ENCODE measurements at places on chromosomes 2 and 18.
A peak's percentile ranks its signal among the peaks of the same experiment; 100 is the strongest.

- DNase-seq = no peak
Observed at GRCh38 chr2:217023611-217024010, 163.7 kb upstream of the TNP1 start.

DNA sequence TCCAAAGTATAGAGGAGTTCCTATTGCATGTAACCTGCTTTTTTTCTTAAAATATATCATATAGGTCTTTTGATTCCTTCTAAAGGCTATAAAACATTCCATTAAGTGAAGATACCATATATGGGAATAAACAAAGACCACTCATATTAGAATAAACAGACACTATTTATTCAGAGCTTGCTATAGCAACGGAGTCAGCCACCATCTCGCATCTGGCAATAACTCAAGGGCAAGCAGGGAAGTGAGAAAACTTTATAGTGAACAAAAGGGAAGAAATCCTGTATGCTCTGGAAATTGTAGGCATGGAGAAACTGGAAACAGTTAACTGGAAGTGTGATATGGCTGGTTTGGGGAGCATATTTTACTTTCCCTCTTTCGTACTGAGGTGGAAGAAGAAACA lies 301.9 kb downstream of the PTH2R start:
- no peak for DNase-seq

- DNase-seq = no peak
Observed at GRCh38 chr2:222739939-222740338, 68.5 kb downstream of the MOGAT1 start.

DNA sequence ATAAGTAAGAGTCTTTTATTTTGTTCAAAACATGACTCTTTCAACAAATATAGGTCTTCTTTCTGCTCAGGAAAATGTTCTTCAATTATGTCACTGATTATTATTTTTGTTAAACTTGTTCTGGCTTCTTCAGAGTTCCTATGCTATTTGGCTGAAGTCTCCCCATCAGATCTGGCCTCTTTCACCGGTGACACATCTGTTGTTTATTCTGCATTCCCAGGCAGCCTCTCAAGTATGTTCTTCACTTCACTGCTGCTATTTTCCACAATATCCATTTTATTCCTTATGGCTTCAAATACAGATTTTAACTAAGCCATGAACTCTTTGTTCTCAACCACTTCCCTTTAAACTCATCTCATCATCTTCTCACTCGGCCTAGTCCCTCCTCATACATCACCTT lies 45.7 kb downstream of the HDAC4 start:
- DNase-seq = no peak

DNA sequence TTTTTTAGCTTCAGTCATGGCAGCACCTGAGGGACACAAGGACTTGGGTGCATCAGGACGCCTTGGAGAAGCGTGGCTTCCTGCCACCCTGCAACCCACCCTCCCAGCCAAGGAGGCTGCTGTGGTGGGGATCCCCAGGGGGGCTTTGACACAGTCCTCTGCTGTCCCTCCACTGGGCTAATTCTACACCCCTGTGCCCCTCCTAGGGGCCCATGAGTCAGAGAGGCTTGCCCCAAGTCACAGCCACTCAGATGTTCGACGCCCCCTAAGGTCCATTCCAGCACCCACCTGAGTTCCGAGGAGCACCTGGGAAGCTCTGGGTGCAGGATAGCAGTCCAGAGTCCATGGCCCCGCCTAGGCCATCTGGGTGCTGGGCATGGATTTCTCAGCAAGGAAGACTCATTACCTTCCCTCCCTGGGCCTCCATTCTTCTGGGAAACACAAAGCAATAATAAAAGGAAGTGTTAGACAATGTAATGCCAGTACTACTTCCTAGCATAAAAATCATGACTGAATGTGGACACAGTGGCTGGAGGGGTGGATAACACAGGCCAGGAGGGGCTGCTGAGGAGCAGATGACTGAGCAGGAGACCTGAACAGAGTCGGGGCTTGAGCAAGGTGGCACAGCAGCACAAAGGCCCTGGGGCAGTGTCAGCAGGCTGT lies 3.7 kb downstream of the ALPG start:
- no peak for DNase-seq

DNA sequence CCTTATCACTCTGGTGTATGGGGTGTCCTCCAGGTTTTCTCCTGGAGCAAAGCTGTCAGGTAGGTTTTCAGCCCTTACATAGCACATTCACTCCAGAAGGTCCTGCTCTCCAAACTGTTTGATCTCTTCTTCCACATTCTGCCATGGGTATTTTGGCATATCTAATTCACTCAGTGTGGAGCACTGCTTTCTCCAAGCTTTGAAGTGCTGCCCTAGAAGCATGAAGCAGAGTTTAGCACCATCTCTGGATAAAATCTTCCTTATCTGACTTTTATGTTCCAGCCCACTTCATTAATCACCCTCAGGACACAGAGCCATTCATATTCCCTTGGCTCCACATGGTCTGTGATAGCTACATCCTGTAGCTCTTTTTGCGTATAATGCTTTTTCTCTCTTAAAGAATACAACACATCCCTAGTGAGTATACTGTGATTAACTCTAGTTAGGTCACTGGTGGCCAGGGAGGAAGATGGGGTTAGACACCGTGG lies 56.7 kb upstream of the ARHGAP28 start:
- DNase-seq = no peak

GRCh38 chr2:81334046-81334445 lies 1029.5 kb upstream of the LRRTM1 start:
- DNase-seq = no peak

- peak; percentile 80 for DNase-seq
Observed at GRCh38 chr2:3535794-3536681, 16.7 kb upstream of the ADI1 start.

DNA sequence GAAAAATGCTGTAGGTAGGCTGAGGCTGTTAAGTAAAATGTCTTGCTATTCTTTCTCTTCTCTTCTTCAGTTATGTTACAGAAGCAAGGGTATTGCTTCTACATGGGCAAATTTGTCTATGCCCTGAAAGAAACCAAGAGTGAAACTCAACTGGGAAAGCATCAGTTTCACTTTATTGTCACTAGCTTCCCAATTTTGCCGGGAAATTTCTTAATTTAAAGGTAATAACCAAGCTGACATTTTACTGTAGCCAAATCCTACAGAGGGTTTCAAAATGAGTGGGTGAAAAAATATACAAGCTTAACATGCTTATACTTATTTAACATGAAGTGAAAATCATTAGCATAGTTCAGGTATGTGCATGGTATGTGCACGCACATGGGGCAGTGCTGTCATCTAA lies 3.2 kb downstream of the TANK start:
- no peak for DNase-seq

- no peak for DNase-seq
Observed at GRCh38 chr2:168935810-168936581, 34.9 kb downstream of the G6PC2 start.

- DNase-seq = no peak
Observed at GRCh38 chr2:112680666-112681101, 34.9 kb downstream of the SLC20A1 start.

GRCh38 chr2:4502230-4502843 lies 799.0 kb downstream of the DCDC2C start:
- DNase-seq = no peak

DNA sequence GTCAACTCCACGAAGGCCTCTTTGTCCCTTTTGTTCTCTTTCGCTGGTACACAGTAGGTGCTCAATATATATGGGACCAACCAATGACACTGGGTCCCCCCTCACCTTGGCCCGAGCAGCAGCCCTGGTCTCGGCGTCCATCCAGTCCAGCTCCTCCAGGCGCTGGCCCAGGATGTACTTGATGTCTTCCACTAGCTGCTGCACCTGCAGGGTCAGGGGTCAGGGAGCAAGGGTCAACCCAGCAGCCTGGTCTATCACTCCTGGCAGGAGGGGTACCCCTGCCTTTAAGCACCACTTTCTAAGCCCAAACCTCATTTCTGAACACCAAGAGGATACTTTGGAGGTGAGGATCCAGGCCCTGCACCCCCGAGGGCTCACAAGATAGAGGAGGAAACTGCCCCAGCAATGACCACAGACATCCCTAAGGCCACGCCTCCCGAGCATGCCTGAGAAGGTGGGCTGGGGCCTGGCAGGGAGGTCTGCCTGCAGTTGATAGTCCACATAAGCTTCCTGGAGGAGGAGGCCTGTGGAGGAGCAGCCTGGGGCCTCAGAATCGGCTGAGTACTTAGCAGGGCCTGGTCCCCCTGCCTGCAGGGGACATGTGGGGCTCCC lies 4.2 kb downstream of the ECEL1 start:
- DNase-seq = no peak

- no peak for DNase-seq
Observed at GRCh38 chr2:14297906-14298305, 334.6 kb upstream of the LRATD1 start.

DNA sequence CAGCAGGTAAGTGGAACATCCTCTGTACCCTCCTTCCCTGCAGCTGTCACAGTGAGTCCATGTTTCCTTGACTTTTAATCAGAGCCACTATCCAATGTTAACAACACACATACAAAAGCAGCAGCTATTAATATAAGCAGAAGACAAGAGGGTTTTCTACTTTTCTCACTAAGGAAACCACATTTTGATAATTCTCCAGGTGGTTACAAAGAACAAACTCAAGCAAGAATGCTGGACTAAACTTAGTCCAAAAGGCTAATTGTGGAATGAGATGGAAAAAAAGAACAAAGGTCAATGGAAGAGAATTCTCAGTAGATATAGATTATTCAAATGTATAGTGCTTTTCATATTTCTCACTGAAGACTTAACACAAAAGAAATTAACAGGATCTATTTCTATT lies 176.9 kb upstream of the SLC39A10 start:
- no peak for DNase-seq

- DNase-seq = no peak
Observed at GRCh38 chr2:227390468-227391256, 2.9 kb upstream of the SCYGR1 start.

DNA sequence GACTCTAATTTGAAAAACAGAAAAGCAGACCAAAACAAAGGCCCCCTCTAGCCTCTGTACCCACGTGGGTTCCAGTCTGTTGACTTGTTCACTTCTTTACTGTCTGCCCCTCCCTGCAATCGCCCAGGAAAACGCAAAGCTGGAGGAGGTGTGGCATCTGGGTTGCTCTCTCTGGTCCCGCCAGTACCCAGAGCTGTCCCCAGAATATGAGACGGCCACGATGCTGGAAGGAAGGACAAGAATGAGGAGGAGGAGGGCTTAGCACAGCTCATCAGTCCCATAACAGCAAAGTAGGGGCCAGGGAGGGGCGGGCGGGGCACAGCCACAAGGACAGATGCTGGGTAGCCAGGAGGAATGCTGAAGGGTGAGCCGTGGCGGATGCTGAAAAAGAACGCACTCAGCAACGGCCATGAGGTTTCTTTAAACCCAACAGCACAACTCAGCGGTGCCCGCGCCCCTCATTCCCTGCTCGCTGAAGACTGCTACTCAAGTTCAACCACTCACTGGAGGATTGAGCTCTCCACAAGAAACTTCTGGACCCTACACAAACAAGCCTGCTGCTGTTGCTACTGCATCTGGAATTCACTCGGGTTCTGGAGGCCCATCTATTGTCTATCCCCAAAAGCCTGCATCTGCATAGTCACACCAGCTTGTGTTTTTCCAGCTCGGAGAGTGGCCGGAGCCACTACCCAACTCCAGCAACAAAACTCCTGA lies 187.7 kb downstream of the HDAC4 start:
- no peak for DNase-seq

- DNase-seq = no peak
Observed at GRCh38 chr18:47996091-47996541, 65.7 kb upstream of the SMAD2 start.

GRCh38 chr18:51442012-51442411 lies 244.5 kb upstream of the MEX3C start:
- DNase-seq = no peak

DNA sequence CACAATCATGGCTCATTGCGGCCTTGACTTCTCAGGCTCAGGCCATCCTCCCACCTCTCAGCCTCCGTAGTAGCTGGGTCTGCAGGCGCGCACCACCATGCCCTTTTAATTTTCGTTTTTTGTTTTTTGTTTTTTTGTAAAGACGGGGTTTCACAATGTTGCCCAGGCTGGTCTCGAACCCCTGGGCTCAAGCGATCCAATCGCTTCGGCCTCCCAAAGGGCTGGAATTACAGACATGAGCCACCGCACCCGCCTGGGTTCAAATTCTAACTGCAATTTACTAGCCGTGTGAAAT lies 12.3 kb upstream of the DCTN1 start:
- DNase-seq = no peak

GRCh38 chr2:83071352-83071751 lies 1387.7 kb downstream of the SUCLG1 start:
- no peak for DNase-seq

DNA sequence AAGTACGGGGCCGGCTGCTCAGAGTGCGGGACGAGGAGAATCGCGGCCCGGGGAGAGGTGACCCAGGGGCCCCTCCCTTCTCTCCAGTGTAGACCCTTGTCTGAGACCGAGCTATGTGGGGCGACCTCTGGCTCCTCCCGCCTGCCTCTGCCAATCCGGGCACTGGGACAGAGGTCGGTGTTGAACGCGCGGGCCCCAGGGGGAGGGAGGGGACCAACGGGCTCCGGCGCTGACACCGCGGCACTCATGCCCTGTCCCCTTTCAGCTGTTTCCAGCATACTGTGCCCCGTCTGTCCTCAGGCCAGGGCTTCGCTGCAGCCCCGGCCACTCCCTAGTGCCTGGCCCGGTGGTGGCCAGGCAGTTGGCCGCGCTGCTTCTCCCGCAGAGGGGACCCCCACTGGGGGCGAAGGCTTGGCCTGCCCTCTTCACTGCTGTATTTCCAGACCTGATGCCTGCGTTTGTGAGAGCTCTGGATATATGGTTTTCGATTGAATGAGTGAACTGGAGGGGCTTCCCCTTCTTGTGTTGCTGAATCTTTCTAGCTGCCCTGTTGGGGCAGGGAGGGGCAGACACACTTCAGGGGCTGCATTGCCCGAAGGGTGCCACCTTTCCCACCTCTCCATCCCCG lies 809 bp downstream of the DBI start:
- no peak for DNase-seq

GRCh38 chr2:54053830-54054229 lies 61.6 kb upstream of the ACYP2 start:
- DNase-seq = no peak

DNA sequence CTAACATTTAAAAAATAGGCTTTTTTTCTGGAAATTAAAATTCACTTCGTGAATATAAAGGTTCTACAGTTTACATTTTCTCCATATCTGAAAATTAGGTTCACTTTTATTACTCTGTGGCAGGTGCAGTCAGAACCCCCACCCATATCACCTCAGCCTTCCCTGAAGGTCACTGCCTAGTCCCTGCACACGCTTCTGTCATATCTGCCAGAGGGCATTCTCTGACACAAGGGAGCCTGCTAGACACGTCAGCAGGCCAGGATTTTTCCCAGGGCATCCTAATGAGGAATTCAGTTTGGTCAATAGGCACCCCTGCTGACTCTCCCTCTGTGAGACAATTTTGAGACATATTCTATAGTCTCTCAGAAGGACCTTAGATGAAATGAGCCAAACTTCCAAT lies 475.7 kb upstream of the PKDCC start:
- DNase-seq = no peak

GRCh38 chr18:934518-935133 lies 30.0 kb downstream of the ADCYAP1 start:
- no peak for DNase-seq
